ENCODE measurements at places on chromosomes 13 and 19.

- no peak for DNase-seq
These were observed 94.3 kb downstream of the FAM216B start for GRCh38 chr13:42875475-42876269.

- no peak for DNase-seq
These were observed 2.7 kb downstream of the MKNK2 start for GRCh38 chr19:2048104-2048958.

GRCh38 chr19:35642312-35642711 lies 767 bp downstream of the ETV2 start:
- no peak for DNase-seq

- no peak for DNase-seq
These were observed 46.5 kb downstream of the TNFSF13B start for GRCh38 chr13:108315991-108316390.

GRCh38 chr19:19613506-19613905 lies 5.0 kb downstream of the PBX4 start:
- no peak for DNase-seq

DNA sequence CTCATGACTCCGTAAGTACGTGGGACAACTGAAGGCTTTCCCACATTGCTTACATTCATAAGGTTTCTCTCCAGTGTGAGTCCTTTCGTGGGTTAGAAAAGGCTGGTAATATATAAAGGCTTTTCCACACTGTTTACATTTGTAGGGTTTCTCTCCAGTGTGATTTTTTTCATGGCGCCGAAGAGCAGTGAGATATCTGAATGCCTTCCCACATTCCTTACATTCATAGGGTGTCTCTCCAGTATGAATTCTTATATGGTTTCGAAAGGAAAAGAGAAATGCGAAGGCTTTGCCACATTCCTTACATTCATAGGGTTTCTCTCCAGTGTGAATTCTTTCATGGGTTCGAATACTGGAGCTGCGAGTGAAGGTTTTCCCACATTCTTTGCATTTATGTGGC lies 29.5 kb downstream of the ZNF490 start:
- DNase-seq = no peak

- DNase-seq = no peak
These were observed 150.6 kb upstream of the SPACA7 start for GRCh38 chr13:112225429-112226090.

DNA sequence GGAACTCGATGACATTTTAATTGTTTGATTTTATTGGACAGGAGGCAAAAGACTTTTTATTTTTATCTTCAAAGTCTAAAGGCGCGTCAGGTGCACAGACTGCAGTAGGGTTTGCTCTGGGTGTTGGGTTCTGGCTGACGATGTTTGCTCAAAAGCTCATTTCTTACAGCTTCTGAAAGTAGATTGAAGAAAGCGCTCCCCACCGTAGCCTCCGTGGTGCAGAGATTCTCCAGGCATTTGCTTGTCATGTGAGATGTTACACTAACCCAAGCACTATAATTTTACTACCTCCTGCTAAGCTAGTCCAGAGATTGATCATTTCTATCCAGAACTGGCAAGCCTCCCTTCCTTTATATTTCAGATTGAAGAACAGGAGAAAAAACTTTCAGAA lies 14.5 kb upstream of the ATP11A start:
- no peak for DNase-seq

GRCh38 chr19:4589579-4590410 lies 30.3 kb upstream of the SEMA6B start:
- DNase-seq = no peak

DNA sequence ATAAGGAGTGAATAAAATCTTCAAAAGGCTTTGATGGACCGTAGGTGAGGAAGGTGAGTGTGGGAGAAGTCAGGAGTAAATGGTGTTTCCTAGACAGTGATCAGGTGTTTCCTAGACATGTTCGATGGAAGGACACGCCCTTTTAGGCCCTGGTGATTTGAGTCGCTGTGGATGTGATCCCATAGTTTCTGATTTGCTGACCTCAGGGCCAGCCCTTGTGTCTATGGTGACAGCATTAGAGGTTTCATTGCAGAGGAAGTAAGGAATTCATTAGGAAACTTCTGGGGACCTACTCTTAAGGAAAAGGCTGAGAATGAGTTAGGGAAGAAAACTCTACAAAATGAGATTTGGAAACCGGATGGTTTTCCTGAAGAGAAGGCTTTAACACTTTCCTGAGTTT lies 31.5 kb upstream of the RNF113B start:
- DNase-seq = no peak

DNA sequence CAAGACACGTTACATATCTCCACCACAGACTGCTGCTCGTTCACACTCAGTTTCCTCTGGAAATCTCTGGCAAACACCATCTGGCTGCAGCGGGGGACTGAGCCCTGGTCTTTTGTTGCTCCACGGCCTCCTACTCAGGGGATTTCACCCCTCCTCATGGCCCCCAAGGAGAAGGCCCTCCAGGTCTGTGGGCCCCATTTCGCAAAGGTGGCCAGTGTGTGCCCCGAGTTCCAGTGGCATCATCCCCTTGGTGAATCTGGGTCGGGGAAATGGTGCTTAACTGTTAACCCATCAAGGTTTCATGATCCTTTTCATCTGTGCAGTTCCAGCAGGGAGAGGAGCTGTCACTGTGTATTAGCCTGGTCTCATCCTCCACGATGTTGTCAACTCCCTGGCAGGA lies 235.4 kb upstream of the MAB21L1 start:
- no peak for DNase-seq

DNA sequence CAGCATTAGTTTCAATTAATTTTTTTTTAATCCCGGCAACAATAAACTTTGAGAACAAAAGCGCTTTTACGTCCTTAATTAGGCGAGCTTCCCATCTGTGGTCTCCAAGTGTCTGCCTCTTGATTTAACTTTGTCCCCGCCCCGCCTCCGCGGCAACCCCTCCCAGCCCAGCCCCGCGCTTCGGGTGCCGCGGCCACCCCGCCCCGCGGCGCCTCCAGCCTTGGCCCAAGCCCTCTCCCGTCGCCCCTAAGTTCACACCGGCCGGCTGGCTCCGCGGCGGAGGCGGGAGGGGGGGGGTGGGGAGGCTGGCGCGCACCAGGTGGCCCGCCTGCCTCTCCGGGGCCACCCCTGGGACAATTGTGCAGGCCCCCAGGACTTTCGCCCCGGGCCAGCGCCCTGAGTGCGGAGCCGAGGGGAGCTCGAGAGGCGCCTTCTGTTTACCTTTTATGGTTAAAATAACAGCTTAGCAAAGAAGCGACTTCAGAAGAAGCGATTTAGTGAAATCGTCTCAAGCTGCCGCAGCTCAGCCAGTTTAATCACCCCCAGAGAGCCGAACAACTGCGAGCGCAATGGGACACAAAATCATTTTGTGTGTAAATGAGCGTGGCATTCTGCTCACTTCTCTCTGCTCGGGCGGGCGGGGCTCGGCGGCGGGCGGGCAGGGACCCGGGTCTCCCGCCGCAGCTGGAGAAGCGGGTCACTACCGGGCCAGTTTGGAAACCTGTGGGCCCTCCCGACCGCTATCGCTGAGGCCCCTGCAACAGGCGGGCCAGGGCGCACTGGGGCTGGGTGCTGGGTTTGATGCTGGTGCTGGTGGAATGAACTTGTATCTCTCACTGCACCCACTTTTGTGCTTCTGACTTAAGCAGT lies 1.4 kb downstream of the KCTD15 start:
- DNase-seq = no peak

GRCh38 chr19:19464339-19465098 lies 50.8 kb downstream of the TSSK6 start:
- no peak for DNase-seq

DNA sequence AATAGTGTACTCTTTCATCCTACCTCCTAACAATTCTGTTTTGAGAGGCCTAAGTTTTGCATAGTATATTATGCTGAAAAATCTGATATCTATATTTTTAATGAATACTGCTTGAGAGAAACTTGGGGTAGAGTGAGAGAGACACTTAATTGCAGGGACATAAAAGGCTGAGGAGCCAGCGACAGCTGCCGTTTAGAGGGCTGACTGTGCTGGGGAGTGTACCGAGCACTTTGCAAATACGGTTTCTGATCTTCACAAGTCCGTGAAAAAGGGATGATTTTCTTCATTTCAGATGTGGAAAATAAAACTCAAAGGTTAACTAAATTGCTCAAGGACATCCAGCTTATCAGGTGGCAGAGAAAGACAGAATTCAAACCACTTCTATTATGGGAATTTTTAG lies 97.4 kb downstream of the CAB39L start:
- no peak for DNase-seq

GRCh38 chr13:47869776-47870175 lies 131.3 kb downstream of the SUCLA2 start:
- no peak for DNase-seq

DNA sequence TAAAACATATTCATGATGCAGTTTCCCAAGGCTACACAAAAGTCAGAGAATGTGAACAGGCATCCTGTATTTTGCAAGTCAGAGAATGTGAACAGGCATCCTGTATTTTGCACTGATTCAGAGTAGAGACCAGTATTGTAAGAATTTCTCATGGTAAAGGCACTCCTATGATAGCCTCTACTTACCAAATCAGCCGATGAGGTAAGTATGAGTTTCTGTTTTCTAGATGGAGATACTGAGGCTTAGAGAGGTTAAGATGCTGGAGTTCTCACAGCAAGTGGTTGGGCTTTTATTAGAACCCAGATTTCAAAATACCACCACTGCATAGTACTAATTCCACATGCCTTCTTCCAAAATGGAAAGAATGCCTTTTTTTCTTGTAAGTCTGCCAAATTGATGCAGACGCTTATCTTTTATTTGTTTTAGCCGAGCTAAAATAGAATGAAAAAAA lies 12.3 kb downstream of the TPT1 start:
- no peak for DNase-seq

GRCh38 chr13:62524061-62524460 lies 1108.4 kb upstream of the PCDH20 start:
- DNase-seq = no peak

GRCh38 chr19:38571682-38572081 lies 46.1 kb downstream of the MAP4K1 start:
- DNase-seq = no peak

DNA sequence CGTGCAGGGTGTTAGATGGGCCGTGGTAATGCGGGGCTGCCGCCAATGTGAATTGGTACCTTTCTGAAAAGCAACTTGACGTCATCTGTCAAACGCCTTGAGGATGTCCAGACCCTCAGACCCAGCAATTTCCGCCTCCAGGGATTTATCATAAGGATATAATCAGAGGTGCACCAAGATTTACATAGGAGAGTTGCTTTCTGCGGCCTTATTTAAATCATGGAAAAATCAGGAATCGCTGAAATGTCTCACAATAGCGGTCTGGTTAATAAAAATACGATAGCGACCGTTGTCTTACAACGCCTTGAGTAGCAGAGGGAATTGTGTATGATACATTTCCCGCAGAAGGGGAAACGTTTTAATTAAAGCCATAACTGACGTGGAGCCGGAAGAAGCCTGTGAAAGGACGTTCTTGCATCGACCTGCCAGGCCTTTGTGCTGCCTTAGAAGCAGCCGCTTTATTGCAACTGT lies 32.3 kb upstream of the NDUFS7 start:
- no peak for DNase-seq

Data from CD4-positive, alpha-beta T cell treated with Interleukin-6 at 100 ng/mL for 8 hours (primary cell).